ENCODE measurements at places on chromosomes 5 and 9.

DNA sequence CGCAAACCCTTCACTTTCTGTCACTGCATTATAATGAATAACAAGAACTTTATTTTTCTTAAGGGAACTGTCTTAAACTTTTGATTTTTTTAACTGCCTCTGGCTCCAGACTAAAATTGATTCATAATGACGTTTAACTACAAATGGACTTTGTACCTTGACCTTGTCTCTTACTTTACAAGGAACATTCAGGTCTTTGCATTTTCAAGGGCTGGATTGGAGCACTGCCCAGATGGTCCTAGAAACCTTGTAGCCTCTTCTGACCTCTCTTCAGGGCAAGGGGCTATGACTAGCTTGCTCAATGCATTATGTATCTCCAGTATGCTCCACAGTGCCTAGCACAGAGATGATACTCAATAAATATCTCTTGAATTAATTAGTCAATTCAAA, 612.6 kb upstream of the CLINT1 start:
- DNase-seq, result no peak

DNA sequence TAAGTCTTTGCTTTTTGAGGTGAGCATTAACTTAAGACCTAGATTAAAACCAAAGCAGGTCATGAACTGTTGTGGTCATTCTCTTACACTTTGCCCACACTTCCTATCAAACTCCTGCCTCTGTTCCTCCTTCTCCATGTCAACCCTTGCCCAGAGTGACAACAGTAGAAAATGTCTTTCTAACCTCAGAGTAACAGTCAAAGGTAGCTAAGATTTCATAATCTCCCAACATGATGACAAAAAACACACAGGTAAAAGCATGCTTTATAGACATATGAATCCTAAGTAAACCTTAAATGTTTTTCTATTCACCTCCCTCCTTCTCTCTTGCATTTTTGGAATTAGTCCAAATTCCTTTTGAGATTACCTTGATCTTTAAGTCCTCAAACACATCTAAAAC, 422.3 kb downstream of the SPATA31D1 start:
- no peak for DNase-seq

DNA sequence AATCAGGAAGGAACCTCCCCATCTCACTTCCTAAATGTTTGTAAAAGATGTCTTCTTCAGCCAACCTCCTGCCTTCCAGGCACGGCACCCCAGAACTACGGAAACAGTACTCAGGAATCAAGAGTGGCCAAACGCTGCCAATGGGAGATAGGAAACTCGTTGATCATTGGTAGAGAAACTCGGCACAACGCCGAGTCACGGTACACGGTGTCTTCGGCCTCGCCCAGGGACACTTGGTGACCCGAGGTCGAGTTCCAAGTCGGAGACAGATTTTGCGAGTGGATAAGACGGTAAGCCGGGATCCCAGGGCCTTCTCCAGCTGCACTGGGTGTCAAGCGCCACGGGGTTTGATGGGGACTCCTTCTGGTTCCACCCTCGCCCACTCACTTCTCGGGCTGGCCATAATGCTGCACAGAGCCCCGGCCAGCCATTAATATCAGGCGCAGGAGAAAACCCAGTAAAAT, 343 bp downstream of the KIAA0825 start:
- peak; percentile 38 for DNase-seq

- DNase-seq, result no peak
These were observed 67.3 kb upstream of the GRAMD2B start for GRCh38 chr5:126355940-126356339.

DNA sequence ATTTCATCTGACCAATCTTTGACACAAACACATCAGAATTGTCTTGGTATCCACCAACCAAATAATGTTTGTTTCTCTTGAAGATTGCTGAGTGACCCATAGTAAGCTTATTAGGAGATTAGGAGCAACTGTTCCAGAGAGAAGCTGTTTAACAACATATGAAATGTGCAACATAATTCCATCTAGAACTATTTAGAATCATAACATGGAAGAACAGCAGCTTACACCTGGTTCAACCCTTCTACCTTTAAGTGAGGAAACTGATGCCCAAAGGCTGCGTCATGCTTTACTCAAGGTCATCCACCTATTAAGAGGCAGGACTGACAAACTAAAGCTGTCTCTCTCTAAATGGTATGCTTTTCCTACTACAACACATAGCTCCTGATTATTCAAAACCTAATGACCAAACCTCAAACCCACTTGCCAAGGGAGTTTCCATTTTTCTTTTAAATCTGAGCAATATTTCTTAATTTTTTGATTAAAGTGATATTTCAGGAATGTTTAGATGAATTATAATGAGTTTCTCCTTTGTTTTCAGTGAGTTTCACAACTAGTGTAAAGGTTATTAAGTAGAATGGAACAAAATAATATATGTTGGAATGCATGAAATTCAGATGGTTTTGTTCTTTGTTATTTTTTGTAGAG, 545.9 kb downstream of the RAB3C start:
- DNase-seq, result no peak

DNA sequence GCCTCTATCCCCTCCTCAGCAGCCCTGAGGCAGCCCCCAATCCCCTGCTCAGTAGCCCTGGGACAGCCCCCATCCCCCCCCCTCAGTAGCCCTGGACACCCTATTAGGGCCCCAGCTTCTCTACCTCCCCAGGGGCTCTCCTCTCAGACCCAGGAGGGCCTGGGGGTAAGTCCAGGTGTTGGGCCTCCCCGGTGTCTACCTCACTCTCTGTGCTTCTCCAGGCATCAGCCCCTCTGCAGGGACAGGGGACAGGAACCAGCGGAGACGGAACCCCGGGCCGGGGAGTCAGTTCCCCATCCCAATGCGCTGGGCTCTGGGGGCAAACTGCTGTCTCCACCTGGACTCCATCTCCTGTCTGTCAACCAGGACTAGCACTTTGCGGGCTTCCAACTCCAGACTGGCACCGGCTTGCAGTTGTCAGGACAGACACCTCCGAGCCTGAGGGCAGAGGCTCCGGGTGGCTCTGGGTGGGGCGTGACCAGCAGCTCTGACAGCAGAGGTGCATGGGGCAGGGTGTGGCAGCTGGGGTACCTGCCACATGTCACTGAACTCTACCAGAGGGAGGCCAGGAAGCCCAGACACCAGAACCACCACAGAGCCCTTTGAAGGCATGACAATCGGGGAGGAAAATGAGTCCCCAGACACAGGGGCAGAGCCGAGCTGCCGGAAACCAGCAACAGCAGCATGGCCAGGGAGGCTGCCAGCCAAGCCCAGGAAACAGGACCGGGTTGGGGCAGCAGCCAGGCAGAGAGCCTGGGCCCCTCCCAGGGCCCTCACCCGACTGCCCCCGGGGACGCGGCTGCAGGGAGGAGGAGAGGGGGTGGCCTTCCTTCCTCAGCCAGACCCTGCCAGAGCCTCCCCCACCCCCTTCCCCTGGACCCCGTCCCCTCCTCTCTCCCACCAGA, 17.7 kb upstream of the UBAC1 start:
- DNase-seq, result peak; percentile 48

- no peak for DNase-seq
These were observed 87.2 kb downstream of the CSNK1G3 start for GRCh38 chr5:123599171-123599570.

GRCh38 chr9:91360551-91361290, 997 bp downstream of the AUH start:
- DNase-seq, result no peak

DNA sequence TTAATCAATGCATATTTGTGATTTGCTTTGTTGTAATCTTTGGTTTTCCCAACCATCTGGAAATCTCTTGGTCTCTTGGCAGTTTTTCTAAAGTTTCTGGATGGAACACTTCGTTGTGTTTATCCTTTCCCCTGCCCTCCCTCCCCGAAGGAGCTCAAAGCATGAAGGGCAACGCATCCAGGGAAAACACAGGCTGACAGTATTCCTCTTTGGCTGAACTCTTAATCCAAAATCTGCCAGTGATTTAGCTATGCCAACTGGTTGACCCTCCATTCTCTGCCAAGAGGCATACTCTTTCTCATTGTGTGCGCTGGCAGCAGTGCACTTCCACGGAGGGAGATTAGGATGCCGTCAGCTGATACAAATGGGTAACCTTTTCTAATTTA, 20.5 kb downstream of the ZBTB34 start:
- no peak for DNase-seq

GRCh38 chr9:16429671-16430070, 440.8 kb downstream of the BNC2 start:
- DNase-seq, result no peak

DNA sequence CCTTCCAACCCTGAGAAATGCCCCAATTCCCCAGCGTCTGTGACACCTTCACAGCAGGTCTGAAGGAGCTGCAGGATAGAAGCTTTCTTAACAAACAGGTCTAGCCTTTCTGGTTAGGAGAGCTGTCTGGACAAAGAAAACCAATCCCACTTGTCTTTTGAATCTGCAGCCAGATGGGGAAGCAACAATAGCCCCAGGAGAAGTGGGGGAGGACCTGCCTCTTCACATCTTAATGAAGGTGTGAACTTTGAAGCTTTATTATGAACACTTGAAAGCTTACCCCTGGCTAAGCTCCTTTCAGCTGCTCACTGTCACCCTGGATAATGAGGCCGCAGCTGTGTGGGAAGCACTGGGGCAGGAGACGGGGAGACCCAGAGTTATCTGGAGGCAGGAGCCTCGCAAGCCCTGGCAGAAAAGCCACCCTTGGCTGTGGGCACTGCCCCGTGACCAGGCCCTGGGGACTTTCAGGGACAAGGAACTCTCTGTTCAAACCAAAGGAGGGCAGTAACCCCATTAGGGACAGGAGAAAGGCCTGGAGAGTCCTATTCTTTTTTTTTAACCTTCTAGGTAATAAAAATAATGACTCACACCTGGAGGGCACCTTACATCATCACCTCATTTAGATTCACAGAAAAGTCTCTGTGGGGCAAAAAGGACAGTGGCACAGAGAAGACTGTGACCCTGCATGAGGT, 151.8 kb upstream of the RAD23B start:
- no peak for DNase-seq

GRCh38 chr9:127011772-127012171, 97.2 kb downstream of the RALGPS1 start:
- DNase-seq, result no peak

DNA sequence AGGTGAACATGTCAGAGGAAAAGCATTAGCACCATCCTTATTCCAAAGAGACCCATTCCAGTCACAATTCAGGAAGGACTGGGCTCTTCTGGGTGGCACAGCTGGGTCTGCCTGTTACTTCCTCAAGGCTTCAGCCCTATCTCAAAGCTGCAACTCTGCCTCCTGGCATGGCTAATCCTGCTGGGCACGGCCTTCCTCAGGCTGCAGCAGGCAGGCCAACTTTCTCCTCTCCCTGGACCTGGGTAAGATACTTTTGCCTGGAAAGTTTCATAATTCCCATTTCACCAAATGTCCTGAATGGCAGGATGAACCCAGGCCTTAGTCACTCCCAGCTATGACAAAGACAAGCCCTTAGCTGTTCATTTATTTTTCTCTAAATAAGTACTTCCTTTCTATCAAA, 50.1 kb downstream of the MACROH2A1 start:
- no peak for DNase-seq

DNA sequence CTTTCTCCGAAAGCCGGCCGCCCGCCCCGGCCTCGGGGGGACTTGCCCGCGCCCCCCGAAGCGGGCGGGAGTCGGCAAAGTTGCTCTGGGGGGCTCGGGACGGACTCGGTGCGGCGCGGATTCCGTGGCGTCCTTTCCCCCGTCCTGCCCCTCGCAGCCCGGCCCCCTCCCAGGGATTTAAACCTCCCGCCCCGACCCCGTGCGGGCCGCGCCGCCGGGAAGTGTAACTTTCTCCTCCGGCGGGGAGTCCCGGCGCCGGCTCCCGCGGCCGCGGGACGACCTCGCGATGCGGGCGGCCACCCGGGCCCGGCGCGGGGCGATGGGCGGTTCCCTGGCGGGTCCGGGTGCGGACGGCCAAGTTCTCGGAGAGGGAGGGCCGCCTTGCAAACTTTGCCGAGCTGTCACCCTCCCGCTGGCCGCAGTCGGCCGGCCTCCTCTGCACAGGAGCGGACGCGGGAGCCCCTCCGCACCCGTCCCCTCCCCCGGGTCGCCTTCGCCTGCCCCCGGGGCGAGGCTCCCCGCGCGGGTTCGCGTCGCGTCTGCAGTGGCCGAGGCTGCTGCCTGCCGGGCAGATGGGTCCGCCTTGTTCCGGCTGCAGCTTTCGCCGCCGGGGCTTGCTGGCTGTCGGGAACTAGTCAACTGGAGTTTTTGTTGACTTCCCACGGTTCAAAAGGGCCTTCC, 732 bp downstream of the PBX3 start:
- DNase-seq, result peak; percentile 56

DNA sequence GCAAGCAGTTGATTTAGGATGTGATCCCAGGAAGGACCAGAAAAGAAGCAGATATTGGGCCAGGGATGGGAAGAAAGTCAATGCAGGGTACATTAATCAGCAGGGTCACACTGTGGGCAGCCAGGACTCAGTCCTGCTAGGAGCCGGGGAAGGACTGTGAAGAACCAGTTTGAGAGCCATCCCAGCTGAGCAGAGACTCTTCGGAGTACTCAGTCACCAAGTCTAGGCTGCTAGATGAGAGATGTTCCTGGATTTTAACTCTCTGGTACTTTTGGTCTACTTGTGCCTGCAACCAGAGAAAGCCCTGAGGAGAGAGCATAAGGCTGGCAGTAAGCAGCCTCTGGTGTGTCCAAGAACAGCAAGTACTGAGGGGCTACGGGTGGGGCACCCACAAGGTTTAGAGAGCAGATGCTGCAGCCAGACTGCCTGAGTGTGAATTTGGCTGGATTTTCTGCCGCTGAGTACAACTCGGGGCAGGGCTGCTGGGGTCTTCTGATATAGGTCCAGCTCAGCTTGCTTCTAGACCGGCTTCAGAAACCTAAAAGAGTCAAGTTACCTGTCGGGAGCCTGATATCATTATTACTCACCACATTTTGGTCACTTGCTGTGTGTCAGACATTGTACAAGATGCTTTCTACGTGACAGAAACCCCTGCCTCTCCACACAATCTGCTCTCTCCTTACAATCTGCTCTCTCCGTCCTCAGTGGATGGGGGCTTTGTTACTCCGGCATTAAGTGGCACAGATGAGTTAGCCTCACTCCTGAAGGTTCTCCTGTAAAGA, 250.2 kb upstream of the GAS1 start:
- no peak for DNase-seq

DNA sequence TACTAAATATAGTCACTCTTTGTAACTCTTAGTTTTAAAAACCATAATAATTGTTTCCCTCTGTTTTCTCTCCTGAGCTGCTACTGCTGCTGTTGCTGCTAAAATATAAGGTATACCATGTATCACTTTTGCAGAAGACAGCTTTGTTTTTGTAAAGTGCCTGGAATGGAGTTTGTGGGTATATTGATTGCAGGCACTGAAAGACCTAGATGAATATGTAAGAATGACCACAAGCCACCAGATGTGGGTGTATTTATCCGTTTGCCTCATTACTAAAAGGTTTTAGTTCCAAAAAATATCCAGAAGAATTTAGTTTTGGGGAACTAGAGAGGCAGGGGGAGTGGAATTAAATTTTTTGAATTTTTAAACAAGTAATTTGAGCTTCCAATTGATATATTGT, 151.1 kb upstream of the CDKN2B start:
- no peak for DNase-seq

GRCh38 chr5:154923441-154924430, 14.3 kb downstream of the GEMIN5 start:
- DNase-seq, result no peak

- no peak for DNase-seq
These were observed 65.4 kb downstream of the PAX5 start for GRCh38 chr9:36968574-36969215.

GRCh38 chr5:76404223-76405211, 1.4 kb downstream of the IQGAP2 start:
- DNase-seq, result peak; percentile 72
